MCF 10A (cell line): ENCODE measurements at places on chromosomes 11 and 22. TPM values are rescaled to one million over a fixed set of nuclear protein-coding genes. Genes with fewer than 3 reads are reported as not detected.

Gene MUC6
- not detected in 2 replicates for total RNA-seq

DNA sequence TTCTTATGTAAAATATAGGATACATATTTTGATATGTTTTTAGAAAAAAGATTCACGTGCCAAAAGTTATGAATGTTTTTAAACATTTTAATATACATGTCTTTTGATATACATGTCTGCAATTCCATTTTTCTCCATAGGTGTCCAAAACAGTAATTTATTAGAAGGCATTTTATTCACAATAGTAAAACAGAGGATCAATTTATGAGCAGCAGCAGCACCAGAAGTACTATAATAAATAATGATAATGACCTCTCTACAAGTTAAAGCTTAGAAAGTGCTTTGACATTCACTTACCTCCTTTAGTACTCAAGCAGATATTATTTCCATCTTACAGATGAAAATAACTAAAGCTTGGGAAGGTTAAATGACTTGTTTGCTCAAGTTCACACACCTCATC lies 96.7 kb upstream of the DBX1 start:
- DNase-seq = no peak

DNA sequence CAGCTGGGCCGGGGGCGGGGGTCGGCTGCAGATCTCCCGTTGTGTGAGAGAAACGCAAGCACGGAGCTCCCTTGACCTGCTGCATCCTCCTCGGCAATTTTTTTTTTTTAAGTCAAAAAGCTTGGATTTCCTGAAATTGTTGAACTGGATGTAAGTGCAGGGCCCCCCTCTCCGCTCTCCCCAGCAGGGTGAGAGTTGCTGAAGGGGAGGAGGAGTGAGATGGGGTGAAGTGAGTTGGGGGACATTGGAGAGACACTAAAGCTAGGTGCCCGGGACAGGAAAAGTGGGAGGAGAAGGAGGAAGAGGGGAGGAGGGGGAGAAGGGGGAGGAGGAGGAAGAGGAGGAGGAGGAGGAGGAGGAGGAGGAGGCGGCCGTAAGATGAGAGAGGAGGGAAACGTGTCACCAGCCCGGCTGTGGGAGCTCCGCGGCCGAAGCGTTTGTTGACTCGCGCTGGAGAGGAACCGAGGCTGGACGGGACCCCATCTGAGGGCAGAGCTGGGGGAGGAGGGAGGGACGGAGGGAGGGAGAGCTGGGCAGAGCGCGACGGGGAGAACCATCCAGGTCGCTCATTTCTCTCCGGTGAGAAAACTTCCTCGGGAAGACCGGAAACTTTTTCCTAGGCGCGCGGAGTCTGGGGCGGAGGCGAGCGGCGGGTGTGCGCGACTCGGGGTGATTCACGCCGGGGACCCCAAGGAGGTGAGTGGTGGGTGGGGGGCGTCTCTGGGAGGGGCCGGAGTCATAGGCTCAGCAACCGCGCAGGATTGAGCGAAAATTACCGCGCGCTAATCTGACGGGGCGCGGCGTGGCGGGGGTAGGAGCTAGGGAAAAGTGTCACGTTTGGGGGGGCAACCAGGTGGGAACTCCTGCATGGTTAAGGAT lies 80.2 kb downstream of the PRR5L start:
- peak; percentile 42 for DNase-seq

Gene OR5AL1
- not detected in 2 replicates for total RNA-seq

Gene KRTAP5-1
- total RNA-seq = not detected in 2 replicates
